ENCODE measurements at places on chromosomes 2 and 18.

DNA sequence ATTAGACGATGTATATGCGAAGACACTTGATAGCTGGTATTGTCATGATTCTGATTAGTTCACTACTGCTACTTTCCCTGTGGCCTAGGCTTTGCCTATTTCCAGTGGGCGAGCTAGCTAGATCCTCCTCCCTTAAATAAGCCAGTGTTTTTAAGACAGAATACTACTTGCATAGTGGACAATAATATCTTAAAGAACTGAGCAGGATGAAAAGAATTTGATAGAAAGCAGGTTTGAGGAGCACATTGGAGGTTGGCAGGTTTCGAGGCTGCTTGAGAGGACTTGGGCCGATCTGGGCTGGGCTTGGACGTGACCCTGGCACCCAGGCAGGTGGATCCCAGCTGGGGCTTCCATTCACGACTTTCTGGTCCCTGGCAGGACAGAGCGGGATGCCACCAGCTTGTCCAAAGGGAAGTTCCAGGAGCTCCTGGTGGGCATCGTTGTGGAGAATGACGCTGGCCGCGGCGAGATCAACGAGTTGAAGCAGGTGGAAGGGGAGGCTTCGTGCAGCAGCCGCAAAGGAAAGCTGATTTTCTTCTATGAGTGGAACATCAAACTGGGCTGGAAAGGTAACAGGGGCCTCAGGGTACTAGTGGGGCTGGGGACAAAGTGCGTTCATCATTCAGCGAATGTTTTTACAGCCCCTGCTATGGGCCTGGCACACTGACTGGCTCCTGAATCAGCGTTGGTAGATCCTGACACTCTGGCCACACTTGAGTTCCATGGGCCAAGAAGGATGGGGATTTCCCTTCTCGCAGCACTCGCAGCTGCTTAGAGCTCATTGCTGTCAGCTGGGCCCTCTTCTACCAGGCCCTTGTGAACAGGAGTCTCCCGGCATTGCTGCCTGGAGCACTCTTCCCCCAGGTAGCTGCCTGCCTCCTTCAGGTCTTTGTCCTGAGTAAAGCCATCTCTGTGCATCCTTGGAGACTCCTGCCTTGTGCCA is 16.9 kb downstream of the C2orf74 start:
- no peak for DNase-seq

GRCh38 chr2:202261531-202261930 is 4.0 kb upstream of the NOP58 start:
- no peak for DNase-seq

- DNase-seq = no peak
Measured at GRCh38 chr18:79399275-79400081, 3.7 kb downstream of the NFATC1 start.

DNA sequence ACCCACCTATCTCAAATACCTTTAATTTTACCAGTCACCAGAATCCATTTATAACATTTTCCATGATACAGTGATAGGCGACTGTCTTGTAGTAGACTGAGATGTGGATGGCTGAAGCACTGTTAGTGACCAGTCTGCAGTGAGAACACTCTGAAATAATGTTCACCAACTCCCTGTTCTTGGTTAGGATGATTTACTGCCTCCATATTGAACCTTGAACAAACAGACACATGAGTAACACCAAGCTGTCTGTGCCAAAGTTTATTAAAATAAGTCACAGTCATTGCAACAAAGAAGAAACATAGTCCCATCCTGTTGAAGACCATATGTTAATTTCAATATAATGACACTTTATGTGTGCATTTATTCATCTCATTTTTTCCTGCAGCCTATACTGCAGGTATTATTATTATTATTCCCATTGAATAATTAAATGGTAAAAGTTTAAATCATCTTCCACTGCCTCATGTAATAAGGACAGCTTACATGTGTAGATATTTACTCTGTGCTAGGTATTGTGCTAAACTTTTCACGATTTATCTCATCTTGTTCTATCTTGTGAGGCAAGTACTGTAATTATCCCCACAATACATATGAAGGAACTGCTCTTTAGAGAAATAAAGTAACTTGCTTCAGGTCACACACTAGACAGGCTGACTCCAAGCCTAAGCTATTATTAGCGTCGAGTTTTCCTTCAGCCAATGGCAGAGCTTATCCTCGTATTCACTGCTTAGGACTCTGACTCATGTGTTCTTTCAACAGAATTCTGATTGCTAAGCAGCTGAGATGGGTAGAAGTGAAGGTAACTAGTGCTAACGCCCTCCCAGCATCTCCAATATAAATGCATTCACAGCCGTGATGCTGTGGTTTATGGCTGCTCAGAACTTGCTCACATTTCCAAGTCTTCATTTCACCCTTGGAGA is 62.5 kb downstream of the ONECUT2 start:
- DNase-seq = no peak

GRCh38 chr2:172253190-172254052 is 150.7 kb upstream of the DLX2 start:
- no peak for DNase-seq

DNA sequence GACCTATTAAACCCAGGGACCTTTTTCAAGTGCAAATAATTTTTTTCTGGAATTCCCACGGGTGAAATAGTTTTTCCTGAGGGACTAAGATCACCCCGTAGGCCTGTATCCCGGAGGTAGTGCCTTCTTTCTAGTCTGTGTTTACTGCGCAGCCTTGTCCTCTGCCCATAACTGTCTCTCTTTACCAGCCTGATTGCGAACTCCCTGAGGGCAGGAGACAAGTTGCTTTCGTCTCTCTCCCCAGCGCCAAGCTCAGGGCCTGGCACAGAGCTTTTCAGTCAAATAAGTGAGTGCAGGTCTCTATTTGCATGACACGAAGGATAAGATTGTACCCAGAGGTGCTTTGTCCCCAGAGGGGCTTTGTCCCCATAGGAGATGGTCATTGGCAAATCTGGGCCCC is 123.9 kb downstream of the DDX1 start:
- no peak for DNase-seq

- DNase-seq = no peak
Measured at GRCh38 chr2:222352981-222353380, 54.2 kb upstream of the PAX3 start.

- DNase-seq = no peak
Measured at GRCh38 chr2:237141571-237142051, 55.9 kb downstream of the COPS8 start.

- DNase-seq = no peak
Measured at GRCh38 chr18:48170651-48171050, 238.5 kb downstream of the ZBTB7C start.

DNA sequence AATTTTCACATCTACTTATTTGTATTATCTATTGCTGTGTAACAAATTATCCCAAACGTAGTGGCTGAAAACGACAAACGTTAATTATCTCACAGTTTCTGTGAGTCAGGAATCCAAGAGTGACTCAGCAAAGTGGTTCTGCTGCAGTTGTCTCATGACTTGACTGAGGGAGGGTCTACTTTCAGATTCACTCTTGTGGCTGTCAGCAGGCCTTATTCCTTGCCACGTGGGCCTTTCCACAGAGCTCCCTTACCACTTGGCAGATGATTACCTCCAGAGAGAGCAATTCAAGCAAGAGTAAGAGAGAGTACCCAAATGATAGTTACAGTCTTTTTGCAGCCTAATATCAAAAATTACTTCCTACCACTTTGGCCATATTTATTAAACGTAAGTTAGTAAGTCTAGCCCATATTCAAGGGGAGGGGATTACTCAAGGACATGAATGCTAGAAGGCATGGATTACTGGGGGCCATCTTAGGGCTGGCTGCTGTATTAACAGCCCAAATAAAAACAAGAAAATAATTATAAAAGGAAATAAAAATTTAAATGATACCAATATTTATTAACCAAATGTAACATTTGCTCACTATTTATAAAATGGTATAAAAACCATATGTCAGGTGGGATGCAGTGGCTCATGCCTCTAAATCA is 48.7 kb upstream of the NBEAL1 start:
- no peak for DNase-seq

DNA sequence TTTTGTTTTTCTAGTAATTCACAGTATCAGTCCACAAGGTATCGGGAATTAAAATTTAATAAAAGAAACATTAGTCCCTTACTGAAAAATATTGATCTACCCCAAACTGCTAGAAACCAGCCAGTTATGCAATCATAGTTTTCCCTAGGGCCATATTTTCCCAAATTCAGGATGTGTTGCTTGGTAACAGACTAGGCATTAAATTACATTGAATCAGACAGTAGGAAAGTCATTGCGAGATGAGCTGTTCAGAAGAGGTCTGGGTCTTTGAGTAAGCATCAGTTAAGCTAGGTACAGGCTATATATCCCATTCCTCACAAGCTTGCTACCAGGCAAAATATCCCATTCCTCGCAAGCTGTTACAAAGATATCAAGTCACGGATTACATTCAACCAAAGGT is 123.0 kb upstream of the CCDC150 start:
- no peak for DNase-seq

DNA sequence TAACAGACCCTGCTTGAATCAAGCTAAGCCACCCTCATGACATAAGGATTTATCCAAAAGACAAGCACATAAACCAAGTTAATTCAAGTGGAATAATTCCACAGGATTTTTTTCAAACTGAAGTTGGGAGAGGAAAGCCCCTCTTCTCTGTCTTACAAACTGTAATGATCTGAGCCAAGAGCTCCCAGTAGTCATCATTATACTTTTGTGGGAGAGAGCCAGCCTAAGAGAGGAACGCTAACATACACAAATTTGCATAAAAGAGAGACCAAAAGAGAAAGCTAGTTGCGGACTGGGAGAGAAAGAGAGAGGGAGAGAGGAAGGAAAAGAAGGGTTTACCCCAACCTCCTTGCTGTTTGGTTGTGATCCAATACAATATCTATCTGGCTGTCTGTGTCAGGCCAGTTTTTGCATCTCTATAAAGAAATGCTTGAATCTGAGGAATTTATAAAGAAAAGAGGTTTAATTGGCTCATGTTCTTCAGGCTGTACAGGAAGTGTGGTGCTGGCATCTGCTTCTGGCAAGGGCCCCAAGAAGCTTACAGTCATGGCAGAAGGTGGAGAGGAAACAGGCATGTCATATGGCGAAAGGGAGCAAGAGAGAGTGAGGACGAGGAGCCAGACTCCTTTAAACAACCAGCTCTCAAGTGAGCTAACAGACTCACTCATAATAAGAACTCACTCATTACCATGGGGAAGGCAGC is 20.8 kb upstream of the PUM2 start:
- no peak for DNase-seq
